ENCODE measurements at places on chromosomes 3 and 15.

DNA sequence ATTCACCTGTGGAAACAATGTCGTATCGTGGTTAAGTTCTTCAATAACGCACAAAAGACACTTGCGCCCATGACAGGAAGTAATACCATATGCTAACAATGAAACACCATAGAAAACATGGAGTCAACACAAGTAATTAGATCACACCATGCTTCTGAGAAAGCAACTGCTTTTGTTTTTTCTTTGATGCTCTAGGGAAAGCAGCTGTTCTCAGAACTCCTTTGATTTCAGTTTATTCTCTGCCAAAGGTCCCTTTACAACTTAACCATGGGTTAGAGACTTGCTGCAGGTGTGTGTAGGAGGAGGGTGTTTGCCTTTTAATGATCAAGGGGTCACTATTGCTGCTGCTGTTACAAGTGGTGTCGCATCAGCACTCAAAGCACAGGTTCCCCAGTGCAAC is 324.0 kb upstream of the SLCO3A1 start:
- no peak for DNase-seq

GRCh38 chr3:71317749-71318457 is 265.6 kb downstream of the FOXP1 start:
- no peak for DNase-seq

DNA sequence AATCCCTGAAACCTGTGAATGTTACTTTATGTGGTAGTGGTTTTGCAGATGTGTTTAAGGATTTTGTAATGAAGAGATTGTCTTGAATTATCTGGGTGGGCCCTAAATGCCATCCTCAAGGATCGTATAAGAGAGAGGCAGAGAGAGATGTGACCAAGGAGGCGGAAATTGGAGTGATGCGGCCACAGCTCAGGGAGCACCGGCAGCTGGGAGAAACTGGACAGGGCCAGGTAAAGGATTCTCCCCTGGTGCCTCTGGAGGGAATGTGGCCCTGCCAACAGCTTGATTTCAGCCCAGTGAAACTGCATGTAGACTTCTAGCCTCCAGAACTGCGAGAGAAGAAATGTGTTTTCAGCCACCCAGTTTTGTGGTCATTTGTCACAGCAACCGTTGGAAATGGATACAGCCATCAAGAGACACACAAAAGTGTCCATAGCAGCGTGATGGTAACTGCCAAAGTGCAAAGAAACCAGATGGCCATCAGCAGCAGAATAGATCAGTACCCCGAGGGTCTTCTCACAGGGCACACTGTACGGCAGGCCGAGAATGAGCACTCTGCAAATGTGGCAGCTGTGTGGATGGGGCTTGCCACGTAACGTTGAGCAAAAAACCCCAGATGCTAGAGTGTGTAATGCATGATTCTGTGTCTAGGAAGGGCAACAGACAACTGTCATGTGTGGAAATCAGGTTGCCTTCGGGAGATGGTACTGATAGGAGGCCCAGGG is 12.2 kb downstream of the APBA2 start:
- no peak for DNase-seq

DNA sequence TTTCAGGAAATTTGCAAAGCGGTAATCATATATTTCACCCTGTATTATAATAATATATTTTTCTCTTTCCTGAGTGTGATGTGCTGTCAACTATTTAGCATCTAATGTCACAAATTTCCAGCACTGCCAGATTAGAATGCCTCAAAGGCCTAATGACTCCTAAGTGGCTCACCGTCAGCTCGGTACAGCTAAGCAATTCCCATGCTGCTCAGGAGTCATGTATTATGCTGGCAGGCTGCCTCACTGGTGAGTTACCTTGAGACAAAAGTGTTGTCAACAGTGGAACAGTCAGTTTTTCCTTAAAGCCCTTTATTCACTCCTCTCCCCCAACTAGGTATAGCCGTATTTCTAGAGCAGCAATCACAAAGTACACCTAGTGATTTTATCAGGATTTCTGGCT is 83.6 kb downstream of the NSUN3 start:
- no peak for DNase-seq

GRCh38 chr3:173037840-173038483 is 103.1 kb downstream of the SPATA16 start:
- no peak for DNase-seq

- no peak for DNase-seq
These were observed 5.9 kb downstream of the ADPRH start for GRCh38 chr3:119585208-119585607.

DNA sequence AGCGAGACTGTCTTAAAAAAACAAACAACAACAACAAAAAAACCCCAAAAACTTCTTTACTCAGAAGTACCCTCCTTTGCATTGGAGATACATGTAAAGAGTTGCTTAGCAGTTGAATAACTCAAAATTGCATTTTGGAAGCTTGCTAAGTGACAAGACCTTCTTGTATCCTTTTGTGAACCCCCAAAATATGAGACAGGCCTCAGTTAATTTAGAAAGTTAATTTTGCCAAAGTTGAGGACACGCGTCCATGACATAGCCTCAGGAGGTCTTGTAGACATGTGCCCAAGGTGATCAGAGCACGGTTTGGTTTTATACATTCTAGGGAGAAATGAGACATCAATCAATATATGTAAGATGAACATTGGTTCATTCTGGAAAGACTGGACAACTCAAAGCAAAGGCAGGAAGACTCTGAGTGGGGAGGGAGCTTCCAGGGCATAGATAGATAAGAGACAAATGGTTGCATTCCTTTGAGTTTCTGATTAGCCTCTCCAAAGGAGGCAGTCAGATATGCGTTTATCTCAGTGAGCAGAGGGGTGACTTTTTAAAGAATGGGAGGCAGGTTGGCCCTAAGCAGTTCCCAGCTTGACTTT is 1.7 kb upstream of the ARF4 start:
- DNase-seq = no peak

DNA sequence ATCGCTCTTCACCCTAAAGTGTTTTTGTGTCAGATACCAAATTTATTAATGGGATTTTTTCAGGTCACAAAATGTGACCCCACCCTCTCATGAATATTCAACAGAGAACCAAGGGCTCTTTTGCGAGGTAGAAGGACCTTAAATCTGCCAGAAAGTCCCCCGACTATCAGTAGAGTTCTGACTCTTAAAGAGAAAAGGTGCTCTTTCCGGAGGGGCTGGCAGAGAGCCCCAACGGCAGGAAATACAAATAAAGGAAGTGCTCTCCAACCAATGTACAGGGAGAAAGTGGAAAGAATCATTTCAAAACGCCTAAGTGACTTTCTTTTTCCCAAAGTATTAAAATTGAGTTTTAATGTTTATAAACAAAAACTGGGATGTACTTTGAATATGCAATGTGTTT is 517.2 kb downstream of the FOXP1 start:
- no peak for DNase-seq
